Activated T-helper 1 cell treated with Interleukin-2 at 50 U/mL for 16 hours (primary cell): ENCODE measurements at places on chromosomes 2 and 18.

DNA sequence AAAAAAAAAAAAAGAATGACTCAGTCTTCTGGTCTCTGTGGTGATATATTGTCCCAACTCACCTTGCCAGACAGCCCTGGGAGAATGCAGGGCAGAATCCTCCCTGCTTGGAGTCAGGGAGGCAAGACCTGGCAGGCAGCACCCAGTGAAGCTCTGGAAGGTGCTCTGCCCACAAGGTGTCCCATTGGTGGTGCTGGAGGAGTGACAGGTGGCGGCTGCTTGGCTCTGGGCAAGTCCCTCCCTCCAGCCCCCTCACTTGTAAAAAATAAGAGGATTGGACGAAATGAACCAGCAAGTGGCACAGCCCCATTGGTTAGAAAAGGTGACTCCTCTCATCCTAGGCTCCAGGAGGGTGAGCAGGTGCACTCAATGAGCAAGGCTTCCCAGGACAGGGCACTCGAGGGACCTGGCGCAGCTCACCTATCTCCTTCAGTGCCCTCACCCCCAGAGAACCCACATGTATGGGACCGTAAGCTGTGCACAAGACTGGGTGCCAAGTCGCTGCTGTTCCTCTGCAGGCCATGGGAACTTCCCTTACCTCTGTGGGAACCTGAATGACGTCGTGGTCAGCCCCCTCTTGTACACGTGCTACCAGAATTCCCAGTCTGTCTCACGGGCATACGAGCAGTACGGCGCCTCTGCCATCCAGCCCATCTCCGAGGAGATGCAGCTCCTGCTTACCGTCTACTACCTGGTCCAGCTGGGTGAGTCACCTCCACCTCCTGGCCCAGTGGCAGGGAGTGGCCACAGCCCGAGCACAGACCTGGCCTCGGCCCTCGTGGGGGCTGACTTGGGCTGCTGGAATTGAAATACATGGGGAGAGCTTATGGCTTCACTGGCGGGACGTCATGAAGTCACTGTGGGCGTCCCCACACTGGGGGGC is 54.6 kb downstream of the GREB1 start:
- no peak for DNase-seq

DNA sequence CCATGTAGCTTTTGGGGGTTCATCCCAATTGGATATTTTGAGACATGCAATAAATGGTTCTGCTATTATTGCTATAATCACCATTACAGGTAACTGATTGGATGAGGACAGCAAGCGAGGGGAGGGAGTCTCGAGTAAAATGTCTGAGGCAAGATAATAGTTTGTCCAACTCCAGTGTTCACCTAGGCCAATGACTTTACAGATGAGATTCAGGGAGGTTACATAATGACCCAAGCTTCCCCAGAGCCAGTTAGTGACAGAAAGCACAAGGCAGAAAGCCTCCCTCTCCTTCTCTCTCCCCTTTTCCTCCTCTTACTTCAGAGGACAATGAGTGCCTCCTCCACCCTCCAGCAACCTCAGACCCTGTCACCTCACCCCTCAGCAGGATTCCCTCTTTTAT is 98.4 kb upstream of the GLS start:
- DNase-seq = no peak

GRCh38 chr2:143586119-143586518 is 456.9 kb downstream of the ARHGAP15 start:
- no peak for DNase-seq

GRCh38 chr2:152089238-152089637 is 9.6 kb downstream of the CACNB4 start:
- no peak for DNase-seq

GRCh38 chr2:220646424-220646823 is 925.7 kb downstream of the EPHA4 start:
- DNase-seq = no peak

- DNase-seq = no peak
Measured at GRCh38 chr2:100197631-100198153, 55.3 kb upstream of the AFF3 start.

GRCh38 chr2:83051538-83052170 is 1407.4 kb downstream of the SUCLG1 start:
- no peak for DNase-seq

- DNase-seq = no peak
Measured at GRCh38 chr2:225556461-225556860, 157.0 kb downstream of the NYAP2 start.

GRCh38 chr18:4751523-4751922 is 296.4 kb upstream of the DLGAP1 start:
- no peak for DNase-seq

DNA sequence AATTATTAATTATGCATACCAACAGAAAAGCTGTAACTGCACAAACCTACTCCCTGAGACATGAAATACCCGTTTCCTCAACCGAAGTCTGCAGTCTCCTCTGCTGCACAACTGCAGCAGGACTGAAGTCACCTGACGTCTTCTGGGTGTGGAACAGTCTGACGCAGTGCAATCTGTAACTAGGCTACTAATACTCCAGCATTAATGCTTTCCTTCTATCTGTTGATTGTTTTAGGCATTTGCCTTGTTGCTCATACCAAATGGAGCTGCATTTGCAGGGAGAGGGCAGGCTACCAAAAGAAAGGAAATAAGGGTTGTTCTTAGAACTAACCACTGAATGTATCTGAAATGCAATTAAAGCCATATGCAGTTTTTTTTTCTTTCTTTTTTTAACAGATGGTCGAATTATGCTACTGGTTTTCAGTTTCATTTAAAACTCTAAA is 40.1 kb downstream of the RTN4 start:
- peak; percentile 5 for DNase-seq

DNA sequence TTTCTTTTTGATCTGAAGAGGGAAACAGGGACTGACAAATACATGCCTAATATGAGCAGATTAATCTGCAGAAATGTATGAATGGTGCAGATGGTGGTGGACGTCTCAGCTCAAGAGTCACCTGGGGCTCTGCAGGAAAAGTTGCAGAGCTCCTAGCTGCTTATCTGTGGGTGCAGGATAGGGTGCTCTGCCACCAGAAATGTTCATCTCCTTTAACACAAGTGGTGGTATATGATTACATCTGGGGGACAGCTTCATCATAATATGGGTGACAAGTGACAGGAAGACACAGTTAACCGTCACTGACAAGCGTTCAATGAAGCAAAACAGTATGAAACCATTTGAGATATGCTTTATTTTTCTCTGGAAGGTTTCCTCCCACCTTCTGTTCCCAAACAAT is 121.2 kb upstream of the LINC00305 start:
- no peak for DNase-seq

DNA sequence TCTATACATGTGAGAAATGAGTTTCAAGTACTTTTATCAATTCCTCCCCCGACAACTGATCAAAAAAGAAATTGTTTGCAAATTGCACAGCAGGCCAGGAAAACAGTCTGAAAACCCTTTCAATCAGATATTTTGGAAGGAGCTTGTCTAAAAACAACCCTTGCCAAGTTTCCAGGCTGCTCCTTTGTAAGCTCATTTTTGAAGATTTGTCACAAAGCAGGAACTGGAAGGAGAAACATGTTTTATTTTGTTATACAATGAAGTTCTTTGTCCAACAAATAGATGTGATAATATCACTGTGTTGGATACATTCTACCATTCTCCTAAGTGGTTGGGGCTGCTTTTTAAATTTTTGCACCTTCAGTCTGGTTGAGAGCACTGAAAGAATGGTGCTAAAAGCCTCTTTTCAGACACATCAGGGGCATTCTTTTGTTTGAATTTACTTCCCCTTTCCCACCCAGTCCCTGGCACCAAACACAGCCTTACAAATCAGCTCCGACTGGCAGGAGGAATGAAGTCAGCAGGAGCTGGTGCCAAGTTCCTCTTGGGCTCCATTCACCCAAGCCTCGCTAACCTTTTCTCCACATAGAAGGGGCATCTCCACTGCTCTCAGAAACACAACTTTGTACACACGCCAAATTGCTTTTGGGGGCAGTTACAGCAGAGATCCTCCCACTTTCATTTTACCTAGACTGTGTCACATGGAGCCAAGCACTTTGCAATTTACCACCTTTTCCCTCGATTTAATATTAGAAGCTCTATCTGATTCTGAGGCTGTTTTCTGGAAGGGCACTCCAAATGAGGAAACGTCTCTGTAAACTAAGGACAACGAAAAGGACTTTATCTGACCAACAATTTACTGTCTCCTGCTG is 88.0 kb downstream of the C1D start:
- no peak for DNase-seq

GRCh38 chr2:168614172-168615018 is 158.3 kb downstream of the CERS6 start:
- DNase-seq = no peak

GRCh38 chr2:21317131-21317530 is 193.4 kb downstream of the TDRD15 start:
- no peak for DNase-seq

GRCh38 chr2:25808006-25808383 is 70.3 kb downstream of the ASXL2 start:
- no peak for DNase-seq

- no peak for DNase-seq
Measured at GRCh38 chr2:11467129-11467649, 1.2 kb upstream of the E2F6 start.

DNA sequence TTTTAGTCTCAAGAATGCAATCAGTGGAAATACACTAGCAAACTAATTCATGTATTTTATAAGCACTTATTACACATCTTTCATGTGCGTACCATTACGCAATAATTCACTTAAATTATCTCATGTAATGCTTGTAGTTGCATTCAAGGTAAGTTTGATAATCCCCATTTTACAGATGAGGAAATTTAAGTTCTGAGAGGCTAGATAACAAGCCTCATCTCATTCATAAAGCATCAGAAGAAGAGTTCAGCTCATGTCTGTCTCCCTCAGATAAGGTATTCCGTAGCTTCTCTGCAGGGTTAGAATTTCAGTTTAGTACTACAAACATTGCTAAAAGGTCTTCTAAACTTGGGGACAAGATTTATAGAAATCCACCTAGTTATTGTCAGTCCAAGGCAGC is 47.8 kb downstream of the HNMT start:
- no peak for DNase-seq
